ENCODE measurements at places on chromosomes 3 and 15.

DNA sequence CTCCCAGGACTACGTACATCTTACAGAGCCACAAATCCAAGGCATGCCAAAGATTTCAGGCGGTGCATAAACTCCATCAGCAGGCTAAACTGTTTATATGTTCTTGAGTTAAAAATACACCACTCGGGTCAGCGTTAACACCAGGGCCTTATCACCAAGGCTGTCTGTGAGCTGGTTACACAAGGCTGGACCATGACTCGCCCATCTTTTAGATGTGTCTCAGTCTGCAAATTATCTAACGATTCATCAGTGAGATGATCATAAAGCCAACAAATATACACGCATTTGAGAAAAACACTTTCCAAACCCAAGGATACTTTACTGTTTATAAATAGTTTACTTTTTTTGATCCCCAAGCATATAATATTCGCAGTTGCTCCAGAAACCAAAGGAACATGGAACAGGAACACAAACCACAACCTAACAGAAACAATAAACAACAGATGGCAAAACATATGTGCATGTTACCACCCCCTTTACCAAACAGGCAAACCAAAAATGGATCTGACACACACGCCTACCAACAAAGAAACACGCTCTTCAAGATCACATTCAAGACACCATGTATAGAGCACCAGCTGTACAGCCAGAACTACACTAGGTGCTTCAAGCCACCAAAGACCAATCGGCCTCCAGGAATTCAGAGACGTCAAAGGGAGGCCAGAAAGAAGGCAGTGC, 15.4 kb downstream of the LRIG1 start:
- DNase-seq: no peak

DNA sequence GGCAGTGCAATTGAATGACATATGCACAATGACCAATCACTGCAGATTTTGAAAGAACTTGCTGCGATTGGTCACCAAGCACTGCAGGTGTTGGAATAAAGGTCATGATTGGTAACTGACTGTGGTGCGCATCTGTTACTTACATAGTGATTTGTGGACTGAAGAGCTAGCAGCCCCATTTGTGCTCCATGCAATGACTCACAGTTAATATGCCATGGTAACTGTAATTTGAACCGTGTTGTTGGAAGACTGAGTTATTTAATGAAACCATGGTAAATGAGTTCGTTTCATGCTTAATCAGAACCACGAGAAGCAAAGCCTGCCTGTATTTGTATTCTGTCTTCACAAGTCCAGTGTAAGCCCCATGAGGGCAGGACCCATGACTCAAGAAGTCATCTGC, 220.5 kb downstream of the TJP1 start:
- DNase-seq: no peak

DNA sequence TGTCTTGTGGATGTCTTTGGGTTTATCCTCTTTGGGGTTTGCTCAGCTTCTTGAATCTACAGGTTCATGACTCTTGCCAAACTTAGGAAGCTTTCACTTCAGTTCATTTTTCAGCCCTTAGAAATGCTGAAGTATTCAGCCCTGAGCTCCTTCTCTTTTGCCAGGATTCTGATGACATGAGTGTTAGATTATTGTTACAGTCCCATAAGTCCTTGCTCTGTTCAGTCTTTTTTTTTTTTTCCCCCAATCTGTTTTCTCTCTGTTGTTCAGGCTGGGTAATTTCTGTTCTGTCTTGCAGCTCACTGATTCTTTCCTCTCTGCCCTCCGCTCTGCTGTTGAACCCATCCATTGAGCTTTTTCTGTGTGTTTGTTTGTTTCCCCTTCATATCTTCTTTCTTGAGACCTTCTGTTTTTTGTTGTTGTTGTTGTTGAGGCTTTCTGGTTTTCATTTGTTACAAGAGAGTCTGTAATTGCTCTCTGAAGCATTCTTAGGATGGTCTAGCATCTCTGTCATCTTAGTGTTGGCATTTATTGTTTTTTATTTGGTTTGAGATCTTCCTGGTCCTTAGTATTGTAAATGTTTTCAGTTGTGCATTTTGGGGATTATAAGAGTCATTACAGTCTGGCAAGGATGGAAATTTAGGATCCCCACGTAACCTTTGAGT, 18.4 kb downstream of the LRCH3 start:
- no peak for DNase-seq

- no peak for DNase-seq
These were observed 34.5 kb upstream of the IQCF6 start for GRCh38 chr3:51813539-51813938.

DNA sequence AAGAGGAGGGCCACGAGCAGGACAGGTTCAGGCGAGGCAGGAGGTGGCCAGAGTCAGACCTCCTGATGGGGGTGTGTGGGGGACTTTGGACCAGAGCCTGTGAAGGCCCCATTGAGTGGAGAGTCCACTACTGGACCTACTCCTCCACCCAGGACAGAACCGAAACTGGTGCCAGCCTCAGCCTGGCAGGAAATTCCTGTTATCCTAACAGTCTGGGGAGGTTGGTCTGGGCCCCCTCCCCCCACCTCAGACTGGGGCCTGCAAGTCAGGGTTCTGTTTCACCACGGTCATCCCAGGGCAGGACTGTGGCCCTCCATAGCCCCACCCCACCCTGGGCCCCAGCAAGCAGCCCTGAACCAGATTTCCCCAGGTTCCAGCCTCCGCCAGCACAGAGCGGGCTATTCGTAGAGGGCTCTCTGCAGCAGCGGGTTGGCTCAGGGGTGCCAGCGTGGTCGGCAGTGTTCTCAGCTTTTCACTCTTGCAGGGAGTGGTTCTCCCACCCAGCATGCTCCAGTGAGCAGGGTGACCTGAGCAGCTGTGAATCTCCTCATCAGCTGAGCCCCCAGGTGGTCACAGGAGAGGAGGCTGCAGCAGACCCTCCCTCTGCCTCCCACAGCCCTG, 217.3 kb downstream of the TBC1D2B start:
- DNase-seq: no peak

GRCh38 chr3:179542375-179542774, 20.4 kb upstream of the ACTL6A start:
- DNase-seq: no peak

GRCh38 chr15:45372041-45372995, 6.0 kb downstream of the GATM start:
- no peak for DNase-seq

GRCh38 chr3:75329476-75330097, 334.5 kb upstream of the FRG2C start:
- DNase-seq: no peak

DNA sequence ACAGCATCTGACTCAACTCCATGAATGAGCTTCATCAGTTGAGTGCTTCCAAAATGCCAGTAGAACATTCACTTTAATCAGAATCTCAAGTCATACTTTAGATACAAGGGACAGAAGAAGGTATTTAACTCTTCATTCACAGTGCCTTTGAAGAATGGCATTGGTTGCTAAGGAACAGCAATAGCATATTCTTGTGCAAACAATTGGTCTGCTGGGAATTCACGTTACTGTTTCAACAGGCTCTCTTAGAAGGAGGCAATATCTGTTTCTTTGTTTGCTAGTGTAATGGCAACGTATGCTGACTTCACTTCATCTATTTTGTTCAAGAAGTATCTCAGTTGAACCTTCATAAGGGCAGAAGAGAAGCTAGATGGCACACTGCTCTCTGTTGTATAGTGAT, 113.9 kb downstream of the TMEM108 start:
- DNase-seq: peak; percentile 99

DNA sequence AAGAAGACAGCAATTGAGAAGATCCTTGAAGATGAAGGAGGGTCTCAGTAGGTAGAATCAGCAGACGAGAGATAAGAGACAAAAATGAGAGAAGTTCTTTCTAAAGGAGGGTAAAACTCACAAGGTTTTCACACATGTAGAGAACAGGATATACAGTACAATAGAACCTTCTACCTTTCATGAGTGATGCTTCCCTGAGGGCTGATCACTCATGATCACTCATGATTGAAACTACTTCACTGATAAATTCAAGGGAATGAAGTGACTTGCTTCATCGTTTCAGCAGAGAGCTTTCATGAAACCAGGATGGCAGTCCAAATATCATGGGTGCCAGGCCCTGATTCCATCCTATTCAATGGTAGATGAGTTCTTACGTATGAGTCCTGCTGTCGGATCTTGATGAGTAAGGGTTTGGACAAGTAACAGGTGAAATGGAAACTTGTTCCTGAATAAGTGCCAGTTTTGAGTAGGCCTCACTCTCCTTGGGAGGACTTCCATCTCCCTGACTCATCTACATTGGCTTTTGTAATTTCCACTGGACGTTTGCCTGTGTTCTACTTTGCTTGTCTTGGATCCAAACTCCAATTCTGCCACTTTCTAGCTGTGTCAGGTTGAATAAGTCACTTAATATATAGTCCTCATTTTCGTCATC, 9.6 kb upstream of the CLDN16 start:
- DNase-seq: no peak

DNA sequence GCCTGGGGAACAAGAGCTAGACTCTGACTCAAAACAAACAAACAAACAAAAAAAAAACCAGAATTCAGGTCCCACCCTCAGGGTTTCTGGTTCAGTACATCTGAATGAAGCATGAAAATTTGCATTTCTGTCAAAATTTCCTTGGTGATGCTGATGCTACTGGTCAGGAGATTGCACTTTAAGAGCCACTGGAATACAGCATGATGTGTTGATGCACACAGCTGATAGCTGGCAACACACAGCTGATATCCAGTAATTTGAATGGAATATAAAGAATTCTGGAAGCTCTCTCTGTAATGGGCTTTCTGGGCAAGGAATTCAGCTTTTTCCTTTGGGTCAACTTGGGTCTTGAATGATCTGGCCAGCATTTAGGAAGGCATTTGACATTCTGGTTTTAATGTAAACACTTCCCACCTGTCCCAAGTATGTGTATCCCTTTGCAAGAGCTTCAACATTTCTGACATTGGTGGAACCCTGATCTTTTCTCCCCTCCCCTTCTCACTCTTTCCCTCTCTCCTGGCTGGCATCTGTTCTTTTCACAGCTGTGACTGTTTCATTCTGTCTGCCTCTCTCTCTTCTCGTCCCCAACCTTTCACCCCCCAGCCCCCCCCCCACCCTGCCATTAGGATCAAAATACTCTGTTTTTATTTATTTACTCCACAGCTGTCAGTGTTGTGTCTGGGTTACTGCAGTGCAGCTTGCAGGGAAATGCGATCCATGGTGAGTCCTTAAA, 189.5 kb downstream of the TPRG1 start:
- DNase-seq: no peak

GRCh38 chr15:54305138-54305537, 326.9 kb downstream of the UNC13C start:
- no peak for DNase-seq

DNA sequence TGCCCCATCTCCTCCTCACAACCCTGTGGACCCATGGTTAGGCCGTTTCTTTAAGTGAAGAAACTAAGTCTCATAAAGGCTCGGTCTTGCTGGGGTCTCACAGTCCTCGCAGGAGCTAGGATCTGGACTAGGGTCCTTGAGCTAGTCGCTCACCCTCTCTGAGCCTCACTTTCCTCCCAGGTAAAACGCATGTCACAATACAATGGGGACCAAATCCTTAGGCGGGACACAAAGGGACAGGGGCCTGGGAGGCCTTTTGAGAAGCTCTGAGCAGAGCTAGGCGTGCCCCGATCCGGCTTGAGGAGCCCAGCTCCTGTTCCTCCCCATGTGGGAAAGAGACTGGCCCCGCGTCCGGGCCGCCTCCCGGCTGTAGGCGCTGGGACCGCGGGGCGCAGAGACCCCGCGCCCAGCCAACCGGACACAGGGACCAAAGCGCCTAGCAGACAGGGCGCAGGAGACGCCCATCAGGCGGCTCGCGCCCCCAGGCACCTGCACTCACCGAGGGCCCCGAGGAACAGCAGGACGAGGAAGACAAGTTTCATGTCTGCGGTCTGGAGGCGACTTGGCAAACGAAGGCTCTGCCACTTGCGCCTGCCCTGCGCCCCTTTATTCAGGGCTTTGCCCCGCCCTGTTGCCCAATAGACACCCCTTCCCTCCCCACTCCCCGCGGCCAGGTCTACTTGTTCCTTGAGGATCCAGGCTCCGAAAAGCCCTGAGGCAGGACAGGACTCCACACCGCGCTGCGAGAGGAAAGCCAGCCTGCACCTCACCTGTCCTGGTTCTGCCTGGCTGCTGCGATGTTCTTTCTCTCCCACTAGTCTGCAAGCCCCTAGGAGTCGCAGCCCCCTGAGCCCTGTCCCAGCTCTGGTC, at the start of gene LTF:
Gene LTF (minus strand): TSS at position 580 of the 870 bp plus-strand sequence. CDS start 38 bp downstream, at position 542.
- no peak for DNase-seq

DNA sequence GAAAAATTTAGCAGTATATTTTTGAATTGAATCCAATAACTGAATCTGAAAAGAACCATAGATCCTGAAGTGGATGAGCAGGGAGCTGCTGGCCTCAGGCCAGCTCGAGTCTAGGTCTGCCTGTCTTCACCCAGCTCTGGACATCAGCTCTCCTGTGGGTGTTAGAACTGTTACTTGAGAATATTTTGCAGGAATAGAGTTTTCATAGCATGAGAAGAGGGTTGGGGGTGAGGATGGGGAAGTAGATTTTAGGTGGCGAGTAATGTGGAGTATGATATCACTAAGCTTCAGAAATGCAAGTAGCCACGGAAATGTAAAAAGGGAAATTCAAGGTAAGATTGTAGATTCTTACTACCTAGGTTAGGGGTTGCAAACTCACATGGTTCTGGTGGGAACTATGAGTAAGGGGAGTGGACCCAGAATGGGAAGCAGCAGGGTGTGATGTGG, 6.2 kb downstream of the RAB8B start:
- DNase-seq: no peak

DNA sequence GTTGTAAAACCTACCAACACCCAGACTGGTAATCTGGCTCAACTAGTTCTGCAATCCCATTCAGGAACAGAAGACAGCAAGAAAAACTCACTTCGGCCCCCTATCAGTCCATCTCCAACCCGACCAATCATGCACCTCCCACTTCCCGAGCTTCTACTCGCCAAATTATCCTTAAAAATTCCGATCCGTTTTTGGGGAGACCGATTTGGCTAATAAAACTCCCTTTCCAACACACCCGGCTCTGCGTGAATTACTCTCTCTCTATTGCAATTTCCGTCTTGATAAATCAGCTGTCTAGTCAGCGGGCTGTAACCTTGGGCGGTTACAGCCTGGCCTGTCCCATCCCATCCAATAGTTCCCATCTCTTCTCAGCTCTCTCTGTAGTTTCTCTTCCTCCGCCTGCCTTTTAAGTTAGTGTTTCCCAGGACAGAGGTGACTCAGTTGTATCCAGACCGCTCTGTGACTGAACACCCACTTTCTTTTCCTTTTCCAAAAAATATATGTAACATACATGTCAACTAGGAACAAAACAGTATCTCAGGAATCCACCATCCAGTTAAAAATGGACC, 780 bp upstream of the ACAD9 start:
- DNase-seq: no peak

DNA sequence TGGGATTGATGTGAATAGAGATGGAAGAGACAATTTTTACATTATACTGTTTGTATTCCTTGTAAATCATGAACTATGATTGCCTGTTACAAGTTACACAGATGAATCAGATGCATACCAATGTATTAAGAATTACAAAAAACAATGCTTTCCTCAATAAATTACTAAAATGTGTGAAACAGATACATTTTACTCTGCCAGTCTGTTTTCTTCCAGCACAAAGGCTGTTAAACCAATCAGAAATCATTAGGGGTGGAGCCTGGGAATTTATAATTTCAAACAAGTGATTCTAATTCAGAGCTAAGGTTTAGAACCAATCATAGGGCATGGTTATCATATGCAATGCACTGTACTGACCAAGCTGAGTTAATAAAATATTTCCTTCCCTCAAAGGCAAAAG, 21.8 kb upstream of the ANKRD28 start:
- DNase-seq: no peak

- DNase-seq: no peak
These were observed 284.6 kb upstream of the RARB start for GRCh38 chr3:25143356-25144025.

GRCh38 chr3:33041909-33042308, 55.0 kb downstream of the GLB1 start:
- DNase-seq: no peak

- no peak for DNase-seq
These were observed 152.0 kb downstream of the KLHL25 start for GRCh38 chr15:85642693-85643066.
